Pulmonary artery endothelial cell (primary cell): ENCODE measurements at places on chromosomes 13 and 19. TPM values are rescaled to one million over a fixed set of nuclear protein-coding genes. Genes with fewer than 3 reads are reported as not detected.

The SBK2 gene
- total RNA-seq = not detected in 2 replicates

The CABP5 gene
- not detected in 2 replicates for total RNA-seq

The CYP2F1 gene
- total RNA-seq = not detected in 2 replicates

The RSPH6A gene
- total RNA-seq = 0.04 and 0.07 TPM in 2 replicates

The PCP2 gene
- total RNA-seq = not detected in 2 replicates

The RXFP2 gene
- total RNA-seq = not detected in 2 replicates

The ELANE gene
- total RNA-seq = not detected in 2 replicates

The RETN gene
- not detected in 2 replicates for total RNA-seq

The KLK7 gene
- total RNA-seq = not detected in 2 replicates

The LRFN3 gene
- 2.6 and 3.0 TPM in 2 replicates for total RNA-seq

The FCGBP gene
- total RNA-seq = under 0.01 and 0.04 TPM in 2 replicates

The ZIC2 gene
- not detected in 2 replicates for total RNA-seq

GRCh38 chr13:52026246-52026626 lies 1.7 kb downstream of the UTP14C start:
- no peak for DNase-seq

GRCh38 chr13:46598140-46598819 lies 45.3 kb downstream of the LRCH1 start:
- DNase-seq = no peak

GRCh38 chr19:47047272-47047762 lies 1.1 kb downstream of the TMEM160 start:
- no peak for DNase-seq

DNA sequence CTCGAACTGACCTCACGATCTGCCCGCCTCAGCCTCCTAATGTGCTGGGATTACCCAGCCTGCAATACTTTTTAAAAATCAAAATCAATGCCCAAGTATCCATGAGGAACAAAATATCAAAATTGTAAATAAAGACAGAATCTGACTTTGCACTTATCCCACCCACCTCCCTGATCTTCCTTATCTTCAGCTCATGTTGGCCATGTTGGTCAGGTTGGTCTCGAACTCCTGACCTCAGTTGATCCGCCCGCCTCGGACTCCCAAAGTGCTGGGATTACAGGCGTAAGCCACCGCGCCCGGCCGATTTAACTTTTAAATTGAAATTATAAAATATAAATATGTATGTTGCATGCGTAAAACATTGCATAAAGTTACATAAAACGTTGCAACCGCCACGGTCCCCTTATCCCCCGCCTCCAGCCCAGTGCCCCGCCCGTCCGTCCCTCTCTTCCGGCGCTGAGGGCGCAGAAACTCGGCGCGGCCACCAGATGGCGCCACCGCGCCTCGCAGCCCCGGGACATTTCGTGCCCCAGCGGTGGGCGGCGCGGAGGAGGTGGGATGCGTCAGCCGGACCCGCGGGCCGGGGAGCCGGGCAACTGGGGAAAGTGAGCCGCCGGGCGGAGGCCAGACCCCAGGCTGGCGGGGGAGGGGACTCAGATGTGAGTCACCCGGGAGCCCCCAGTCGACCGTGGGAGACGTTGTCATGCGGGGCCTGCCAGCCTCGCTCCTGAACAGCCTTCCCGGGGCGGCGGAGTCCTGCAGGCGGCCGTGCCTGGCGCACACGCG lies 1.5 kb upstream of the GADD45B start:
- no peak for DNase-seq

DNA sequence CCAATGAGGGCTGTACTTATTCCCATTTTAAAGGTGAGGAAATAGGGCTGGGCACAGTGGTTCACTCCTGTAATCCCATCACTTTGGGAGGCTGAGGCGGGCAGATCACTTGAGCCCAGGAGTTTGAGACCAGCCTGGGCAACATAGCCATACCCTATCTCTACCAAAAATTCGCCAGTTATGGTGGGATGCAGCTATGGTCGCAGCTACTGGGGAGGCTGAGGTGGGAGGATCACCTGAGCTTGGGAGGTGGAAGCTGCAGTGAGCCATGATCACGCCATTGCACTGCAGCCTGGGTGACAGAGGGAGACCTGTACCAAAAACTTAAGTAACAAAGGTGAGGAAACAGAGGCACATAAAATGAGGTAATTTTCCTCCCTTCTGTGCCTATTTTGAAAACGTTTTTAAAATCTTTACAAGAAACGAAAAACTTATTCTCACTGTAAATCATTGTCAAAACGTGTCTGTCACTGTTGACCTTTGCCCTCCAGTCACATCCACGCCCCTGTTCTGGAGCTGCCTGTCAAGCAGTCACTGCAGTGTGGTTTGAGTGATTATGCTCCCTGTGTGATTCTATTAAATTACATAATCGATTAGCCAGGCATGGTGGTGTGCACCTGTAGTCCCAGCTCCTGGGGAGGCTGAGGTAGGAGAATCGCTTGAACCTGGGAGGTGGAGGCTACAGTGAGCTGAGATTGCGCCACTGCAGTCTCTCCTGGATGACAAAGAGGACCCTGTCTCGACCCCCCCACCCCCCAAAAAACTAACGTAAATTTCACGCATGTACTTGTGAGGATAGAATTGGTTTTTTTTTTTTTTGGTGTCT lies 12.5 kb downstream of the NOP53 start:
- DNase-seq = no peak

- no peak for DNase-seq
Observed at GRCh38 chr13:114000151-114001040, 26.5 kb upstream of the C13orf46 start.

DNA sequence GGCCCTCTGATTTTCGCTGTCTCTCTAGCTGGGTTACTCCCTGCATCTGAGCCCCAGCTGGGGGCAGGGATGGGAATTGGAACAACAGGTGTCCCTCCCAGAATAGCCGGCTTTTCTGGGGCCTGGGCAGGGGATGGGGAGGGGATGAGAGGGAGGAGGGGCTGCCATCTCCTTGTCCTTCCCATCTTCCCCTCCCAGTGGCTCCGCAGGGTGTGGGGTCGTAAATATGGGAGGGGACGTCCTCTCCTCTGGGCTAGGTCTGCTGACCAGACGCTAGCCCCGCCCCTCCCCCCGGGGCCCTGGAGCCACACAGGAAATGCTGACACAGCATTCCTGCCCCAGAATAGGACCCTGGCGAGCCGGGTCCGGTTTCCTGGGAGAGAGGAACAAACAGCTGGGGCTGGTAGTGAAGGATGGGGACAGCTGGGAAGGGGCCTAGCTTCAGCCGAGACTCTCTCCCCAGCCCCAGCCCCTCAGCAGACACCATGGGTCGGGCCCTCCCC lies 1.1 kb downstream of the RYR1 start:
- no peak for DNase-seq

DNA sequence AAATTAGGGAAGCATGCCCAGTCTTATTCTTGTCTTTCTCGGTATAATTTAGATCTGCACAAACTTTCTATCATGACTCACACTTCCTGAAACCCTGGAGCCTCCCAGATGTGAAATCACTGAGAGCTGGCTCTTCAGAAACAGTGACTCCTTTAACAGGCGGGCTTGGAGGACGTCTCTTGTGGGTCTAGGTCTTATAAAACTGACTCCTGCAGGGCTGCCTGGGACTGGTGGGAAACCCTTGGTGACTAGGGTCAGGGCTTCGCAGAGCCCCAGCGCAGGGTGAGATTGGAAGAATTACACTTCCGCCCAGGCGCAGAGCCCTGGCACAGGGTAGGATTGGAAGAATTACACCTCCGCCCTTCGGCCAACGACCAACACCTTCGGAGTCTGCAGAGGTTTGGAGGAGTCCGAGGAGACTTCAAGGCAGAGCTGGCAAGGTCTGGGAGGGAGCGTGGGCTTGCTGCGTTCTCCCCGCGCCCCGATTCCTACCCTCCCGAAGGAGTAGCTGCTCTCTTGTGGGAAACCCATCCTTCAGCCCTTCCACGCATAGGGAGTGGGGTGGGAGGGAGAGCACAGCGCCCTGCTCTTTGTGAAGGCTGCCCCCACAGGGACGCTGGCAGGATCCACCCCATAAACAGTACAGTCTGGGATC lies 43.4 kb upstream of the MAP3K10 start:
- no peak for DNase-seq

GRCh38 chr19:49555600-49556411 lies 24.6 kb downstream of the NOSIP start:
- no peak for DNase-seq

DNA sequence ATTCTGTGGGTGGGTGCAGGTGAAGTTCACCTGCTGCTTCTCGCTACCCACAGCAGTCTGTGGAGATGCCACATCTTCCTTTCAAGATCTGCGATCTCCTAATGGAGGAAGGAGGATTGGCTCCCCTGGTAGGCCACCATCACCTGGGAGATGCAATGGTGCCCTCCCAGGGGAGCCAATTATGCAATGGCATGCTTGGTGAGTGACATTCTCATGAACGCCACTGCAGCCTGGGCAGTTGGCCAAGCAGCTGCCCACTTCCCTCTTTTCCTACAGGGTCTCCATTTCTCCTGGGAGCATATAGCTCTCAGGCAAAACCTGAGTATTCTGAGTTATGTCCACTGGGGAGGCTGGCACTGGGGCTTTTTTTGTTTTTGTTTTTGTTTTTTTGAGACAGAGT lies 83.5 kb upstream of the KCTD15 start:
- DNase-seq = no peak

- DNase-seq = no peak
Observed at GRCh38 chr19:50266041-50266440, 62.6 kb downstream of the MYH14 start.

DNA sequence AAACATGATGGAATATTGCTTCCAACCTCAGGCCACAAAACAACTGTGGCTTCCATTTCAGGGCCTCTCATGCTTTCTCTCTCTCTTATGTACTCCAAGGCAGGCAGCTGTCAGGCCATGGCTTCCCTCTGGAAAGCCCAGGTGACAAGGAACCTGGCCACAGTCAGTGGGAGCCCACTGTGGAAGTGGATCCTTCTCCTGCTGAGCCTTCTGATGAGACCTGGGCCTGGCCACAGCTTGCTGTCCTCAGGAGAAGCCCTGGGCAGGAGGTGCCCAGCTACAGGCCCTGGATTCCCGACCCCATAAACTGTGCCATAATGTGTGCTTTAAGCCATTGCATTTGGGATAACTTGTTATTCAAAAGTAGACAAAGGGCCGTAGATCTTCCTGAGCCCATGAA lies 71.2 kb downstream of the SPACA7 start:
- no peak for DNase-seq

GRCh38 chr13:72284791-72285190 lies 417.8 kb upstream of the DACH1 start:
- no peak for DNase-seq

DNA sequence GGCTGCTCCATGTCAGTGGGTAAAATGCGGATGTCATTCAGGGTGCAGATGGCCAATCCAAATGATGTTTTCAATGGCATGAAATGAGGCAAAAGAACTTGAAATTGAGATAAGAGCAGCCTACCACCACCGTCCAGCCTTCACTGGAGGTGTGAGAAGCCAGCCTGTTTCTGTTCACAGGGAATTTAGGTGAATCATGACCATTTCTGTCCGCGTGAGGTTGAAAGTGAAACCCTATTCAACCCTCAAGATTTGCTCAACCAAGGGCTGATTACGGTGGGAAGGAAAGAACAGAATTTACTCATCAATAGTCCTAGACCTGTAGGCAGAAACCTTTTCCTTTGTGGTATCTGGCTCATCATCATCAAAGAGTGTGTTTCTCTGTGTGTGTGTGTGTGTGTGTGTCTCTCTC lies 370.7 kb downstream of the COG6 start:
- DNase-seq = no peak

- no peak for DNase-seq
Observed at GRCh38 chr19:16462757-16463250, 9.0 kb downstream of the EPS15L1 start.

DNA sequence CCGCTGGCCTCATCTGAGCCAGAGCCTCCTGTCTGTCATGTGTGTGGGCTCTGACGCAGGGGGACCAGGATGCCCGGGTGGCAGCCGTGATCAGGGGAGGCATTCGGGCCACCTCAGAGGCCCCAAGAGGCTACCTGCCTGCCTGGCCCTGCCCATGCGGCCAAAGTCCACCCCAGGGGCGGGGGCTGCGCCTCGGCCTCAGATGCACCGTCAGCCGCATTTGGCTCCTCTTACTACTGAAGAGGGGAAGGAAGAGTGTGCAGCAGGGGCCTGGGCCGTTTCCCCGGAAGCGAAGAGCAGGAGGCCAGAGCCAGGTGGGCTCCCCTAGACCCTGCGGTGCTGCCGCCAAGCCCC lies 34.0 kb downstream of the C13orf46 start:
- no peak for DNase-seq

- no peak for DNase-seq
Observed at GRCh38 chr19:42290523-42291434, 11.2 kb upstream of the PRR19 start.

DNA sequence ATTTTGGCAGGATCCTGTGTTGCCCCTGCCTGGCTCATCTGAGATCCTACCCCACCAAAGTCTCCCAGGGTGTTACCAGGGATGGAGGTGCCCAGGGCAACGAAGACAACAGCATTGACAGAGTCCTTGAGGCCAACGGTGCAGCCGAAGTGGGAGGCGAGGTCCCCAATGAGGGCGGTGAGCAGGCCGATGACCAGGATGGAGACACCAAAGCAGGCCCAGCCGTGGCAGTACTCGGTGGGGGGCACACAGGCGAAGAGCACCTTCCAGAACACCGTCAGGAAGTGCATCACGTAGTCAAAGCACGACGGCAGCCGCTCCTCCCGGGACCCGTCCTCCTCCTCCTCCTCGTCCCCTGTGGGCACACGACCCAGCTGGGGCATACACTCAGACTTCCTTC lies 12.8 kb upstream of the MEIS3 start:
- no peak for DNase-seq

DNA sequence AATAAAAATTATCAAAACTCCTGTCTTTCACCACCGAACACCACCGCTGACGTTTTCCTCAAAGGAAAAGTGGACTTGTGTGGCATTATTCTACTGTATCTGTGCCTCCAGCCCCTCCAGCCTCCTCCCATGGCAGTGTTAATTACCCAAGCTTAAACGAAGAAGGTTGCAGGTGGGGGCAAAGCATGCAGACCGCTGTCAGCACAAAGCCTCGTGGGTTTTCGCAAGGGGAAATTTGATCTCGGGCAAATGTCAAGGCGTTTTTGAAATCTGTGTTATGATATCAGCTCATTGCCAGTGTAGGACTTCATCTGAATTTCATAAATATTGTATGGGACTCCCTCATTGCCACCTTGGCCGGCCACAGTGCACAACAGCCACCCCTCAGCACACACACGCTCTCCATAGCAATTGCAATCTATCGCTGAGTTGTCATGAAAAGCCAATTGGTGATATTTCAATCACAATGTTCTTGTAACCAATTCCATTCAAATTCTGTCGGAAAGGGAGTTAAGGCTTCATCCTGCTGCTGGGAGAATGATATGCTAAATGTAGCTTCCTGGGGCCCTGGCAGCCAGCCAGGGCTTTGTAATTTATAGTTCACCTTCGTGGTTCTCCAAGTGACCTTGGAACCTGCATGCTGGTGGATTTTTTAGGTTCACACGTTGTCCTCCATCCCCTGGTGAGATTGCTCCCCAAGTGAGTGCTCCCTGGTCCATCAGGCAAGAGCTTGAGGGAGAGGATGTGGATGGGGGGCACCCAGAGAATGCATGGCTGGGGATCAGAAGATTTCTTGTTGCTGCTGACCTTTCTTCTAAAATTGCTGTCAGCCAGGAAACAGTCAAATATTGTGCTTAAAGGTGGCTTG lies 16.6 kb downstream of the CHST8 start:
- no peak for DNase-seq
